Muscle of back (tissue), 13 donors: ENCODE measurements at places on chromosomes 2 and 18. TPM values are rescaled to one million over a fixed set of nuclear protein-coding genes. Genes with fewer than 3 reads are reported as not detected.

GRCh38 chr2:54471221-54471711 lies 15.1 kb downstream of the SPTBN1 start:
- DNase-seq: peak; percentile 93

The DLX1 gene
- polyA plus RNA-seq: 2.5 TPM

DNA sequence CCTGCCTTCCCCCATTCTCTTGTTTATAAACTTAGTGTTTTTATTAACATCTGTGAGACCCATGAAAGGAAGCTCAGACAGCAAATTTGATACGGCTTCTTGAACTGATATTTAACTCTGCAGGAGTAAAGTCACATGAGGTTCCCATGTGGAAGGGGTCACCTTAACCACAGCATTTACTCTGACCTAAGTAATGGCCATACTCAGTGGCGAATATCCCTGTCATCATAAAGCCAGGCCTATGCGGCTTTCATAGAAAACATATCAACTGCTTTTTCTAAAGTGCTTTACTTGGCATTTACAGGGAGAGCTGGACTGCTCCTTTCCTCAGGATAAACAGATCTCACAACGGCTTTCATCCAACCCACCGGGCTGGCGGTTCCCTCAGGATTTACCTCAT lies 9.0 kb downstream of the REG1A start:
- DNase-seq: no peak

DNA sequence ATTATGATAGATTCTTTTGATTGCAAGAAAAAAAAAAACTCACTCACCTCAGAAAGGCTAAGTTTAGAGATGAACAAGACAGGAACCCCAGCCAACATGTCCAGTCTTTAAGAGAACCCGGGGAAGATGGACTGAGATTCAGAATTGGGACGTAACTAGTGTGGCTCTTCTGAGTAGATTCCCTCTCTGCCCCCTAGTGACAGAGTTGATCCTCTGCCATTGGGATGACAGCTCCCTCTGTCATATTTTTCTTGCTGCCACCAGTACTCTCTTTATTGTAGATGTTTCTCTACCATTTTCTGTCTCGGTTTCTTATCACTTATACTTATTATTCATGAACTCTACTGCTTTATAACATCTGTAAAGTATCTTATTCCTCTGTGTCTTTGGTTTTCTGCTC lies 77.7 kb downstream of the GULP1 start:
- DNase-seq: no peak

DNA sequence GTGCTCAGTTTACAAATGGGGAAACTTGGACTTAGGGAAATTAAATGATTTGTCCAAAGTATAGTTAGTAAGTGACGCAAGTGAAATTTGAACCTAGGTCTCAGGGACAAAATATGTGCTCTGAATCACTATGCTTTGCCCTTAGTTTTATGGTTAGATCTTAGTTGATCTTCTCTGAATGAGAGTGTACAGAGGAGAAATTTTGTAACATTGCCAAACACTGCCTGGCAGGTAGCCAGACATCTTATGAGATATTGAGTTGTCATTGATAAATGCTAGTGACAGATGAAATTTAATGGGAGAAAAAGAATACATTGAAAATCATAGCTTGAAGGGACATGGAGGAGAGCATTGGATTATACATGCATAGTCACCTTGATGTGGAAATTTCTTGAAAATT lies 91.4 kb downstream of the GALNT1 start:
- no peak for DNase-seq

The RUFY4 gene
- polyA plus RNA-seq: not detected

GRCh38 chr2:161170958-161171932 lies 11.0 kb downstream of the TANK start:
- no peak for DNase-seq

DNA sequence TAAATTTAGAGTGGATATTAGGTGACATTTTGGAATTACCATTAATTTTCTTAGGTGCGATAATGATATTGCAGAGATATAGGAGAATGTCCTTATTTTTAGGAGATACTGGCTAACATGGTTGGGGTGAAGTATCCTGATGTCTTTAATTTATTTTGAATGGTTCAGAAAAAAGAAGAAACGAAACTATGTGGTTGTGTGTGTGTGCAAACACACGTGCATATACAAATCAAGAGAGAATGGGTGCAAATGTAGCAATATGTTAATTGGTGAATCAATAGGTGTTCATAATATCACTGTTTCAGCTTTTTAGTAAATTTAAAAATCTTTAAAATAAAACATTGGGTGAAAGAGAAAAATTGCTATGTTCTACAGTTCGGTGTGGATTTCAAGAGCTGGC lies 140.9 kb downstream of the DIS3L2 start:
- no peak for DNase-seq

GRCh38 chr18:11981192-11981542 lies at the start of gene IMPA2:
Gene IMPA2, plus strand, starts transcription at chr18:11981507. Its CDS starts 163 bp downstream, at chr18:11981670.
- DNase-seq: no peak

- DNase-seq: no peak
These were observed 23.9 kb downstream of the PMAIP1 start for GRCh38 chr18:59923539-59924196.

- DNase-seq: no peak
These were observed 83.0 kb downstream of the NEB start for GRCh38 chr2:151651274-151651673.

DNA sequence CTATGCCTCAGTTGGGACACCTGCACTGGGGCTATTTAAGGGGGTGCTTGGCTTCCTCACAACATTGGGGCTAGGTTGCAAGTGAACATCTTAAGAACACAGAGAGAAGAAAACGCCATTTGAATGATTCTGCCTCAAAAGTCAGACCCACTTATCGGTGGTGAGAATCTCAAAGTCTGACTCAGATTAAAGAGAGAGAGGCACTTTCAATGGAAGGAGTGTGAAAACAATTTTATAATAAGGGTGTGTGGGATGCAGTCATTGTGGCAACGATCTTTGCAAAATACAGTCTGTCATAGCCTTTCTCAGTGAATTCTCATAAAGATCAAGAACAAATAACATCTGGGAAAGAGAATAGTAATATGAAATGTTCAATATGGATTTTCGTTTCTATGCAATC lies 41.8 kb downstream of the CCDC102B start:
- DNase-seq: no peak

- no peak for DNase-seq
These were observed 187.8 kb upstream of the ALPP start for GRCh38 chr2:232190796-232191195.

- DNase-seq: no peak
These were observed 27.0 kb downstream of the DNMT3A start for GRCh38 chr2:25314514-25315315.

- DNase-seq: no peak
These were observed 117.9 kb downstream of the NRP2 start for GRCh38 chr2:205800224-205800623.

DNA sequence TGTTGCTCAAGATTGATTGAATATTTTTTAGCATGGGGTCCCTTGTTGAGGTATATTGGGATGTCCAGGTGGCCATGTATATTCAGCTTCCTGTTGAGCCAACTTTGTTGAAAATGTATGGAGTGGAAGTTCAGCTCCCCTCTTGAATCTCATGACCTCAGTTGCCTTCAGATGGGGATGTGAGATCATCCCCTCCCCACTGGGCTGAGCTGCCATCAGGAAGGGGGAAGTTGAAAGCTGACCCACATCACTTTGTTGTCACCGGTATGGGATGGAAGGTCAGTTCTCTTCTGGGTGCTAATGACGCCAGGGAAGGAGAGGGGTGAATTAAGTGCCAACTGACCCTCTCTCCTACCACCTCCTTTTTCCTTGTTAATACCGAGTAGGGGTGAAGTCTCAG lies 33.9 kb downstream of the ACOXL start:
- no peak for DNase-seq

- no peak for DNase-seq
These were observed 130.6 kb downstream of the TWIST2 start for GRCh38 chr2:238978497-238978896.

GRCh38 chr2:229265727-229266126 lies 5.4 kb downstream of the PID1 start:
- DNase-seq: no peak

The MRO gene
- polyA plus RNA-seq: 0.50 TPM

DNA sequence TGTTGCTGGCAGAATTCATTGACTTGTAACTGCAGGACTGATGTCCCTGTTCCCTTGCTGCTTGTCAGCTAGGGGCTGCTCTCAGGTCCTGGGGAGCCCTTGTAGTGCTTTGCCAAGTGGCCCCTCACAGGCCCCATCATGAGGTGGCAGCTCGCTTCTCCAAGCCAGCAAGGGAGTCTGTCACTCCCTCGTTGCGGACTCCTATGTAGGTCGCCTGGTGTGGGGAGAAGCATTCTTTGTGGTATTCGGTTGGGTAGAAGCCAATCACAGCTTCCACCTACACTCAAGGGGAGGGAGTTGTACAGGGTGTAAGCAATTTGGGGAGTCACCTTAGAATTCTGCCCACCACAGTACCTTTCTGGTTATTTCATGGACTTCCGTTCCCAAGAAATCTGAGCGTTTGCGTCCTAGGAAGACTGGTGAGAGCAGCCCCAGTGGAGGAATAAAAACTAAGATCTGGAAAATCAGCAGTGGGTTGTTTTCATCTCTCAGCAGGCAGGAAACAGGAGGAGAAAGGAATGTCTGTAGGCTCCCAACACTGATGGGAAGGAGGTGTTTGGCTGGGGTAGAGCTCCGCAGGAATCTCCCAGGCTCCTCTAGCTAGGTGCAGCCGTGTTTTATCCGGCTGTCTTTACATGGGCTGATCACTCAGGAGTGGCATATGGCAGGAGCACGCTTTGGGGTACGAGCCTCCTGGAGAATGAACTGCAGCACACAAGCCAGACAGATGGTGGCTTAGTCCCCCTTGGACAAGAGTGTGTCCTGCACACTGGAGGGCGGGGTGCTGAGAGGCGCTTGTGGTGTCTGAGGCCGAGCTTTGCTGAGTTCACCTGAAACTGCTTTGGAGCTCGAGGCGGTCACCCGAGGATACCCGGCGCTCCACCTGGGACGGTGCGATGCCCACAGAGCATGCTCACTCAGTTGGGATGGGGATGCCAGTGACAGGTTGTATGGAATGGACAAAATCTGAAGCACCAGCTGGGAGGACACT lies 58.3 kb downstream of the LDLRAD4 start:
- DNase-seq: no peak

The EMILIN1 gene
- 45.1 TPM for polyA plus RNA-seq

The ZNF396 gene
- 0.81 TPM for polyA plus RNA-seq

The DCDC2C gene
- 0.59 TPM for polyA plus RNA-seq

The VWC2L gene
- not detected for polyA plus RNA-seq

The RAX gene
- not detected for polyA plus RNA-seq

GRCh38 chr2:237915576-237915975 lies 51.2 kb upstream of the UBE2F start:
- DNase-seq: no peak

The LBH gene
- 23.7 TPM for polyA plus RNA-seq

DNA sequence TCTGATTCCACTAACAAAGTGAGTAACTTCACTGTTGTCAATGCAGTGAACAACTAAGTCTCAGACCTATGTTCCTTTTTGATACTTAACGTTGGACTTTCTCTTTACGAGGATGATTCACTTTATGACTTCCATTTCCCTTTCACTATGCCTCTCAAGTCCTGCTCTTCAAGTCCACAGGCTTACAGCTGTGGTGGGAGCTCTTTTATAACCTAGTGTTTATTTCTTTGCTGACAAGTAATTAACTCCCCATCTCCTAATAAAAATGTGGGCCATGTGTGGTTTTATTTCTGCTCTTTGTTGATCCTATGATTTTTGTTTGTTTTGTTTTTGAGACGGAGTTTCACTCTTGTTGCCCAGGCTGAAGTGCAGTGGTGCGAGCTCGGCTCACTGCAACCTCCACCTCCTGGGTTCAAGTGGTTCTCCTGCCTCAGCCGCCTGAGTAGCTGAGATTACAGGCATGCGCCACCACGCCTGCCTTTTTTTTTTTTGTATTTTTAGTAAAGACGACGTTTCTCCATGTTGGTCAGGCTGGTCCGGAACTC lies 142.1 kb downstream of the USP34 start:
- no peak for DNase-seq

DNA sequence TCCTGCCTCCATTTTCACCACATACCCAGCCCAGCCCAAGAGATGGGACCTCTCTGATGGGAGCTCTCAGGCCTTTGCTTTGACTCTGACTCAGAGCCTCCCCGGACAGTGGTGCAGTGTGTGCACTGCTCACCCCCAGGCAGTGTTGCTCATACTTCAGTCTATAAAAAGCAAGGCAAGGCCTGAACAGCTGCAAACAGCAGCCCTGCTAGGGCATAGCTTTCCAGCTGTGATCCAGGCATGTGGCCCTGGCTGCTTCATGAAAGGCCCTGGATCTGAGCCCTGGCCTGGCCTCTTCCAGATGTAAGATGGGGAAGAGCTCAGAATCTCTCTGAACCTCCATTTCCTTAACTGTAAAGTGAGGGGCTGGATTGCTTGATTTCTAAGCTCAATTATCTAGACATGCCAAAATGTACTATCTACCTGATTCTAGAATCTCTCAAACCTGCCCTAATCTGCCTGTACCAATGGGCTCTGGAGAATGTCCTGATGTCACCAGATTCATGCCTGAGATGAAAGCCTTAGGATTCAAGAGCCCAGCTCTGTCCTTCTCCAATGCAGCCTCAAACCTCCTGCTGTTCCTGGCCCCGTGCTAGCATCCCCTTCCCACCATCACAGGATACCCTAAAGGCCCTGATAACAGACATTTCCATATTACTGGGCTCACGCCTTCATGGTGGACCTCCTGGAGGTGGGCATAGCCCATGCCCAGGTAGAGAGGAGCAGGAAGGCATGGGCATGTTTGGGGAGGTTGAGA lies 206.9 kb downstream of the ARL4C start:
- peak; percentile 42 for DNase-seq

DNA sequence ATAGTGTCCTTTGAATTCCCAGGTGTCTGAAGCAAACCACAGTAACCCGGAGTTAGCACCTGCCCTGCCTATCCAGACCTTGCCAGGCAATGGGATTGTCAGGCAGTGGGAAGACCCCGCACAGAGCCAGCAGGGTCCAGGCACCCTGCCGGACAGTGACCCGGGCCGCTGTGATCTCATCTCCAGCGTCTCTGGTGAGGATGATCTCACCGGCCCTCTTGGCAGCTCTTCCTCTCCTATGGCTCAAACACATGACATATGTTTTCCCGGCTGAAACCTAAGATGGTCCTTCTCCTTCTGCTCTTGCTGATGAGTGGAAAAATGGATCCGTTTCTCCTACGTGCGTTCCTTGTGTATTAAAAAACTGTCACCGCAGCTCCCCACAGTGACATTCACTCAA lies 75.1 kb downstream of the ACOXL start:
- peak; percentile 94 for DNase-seq

The SEMA4C gene
- polyA plus RNA-seq: 34.0 TPM

- DNase-seq: no peak
These were observed 34.6 kb downstream of the ODC1 start for GRCh38 chr2:10413503-10413902.

DNA sequence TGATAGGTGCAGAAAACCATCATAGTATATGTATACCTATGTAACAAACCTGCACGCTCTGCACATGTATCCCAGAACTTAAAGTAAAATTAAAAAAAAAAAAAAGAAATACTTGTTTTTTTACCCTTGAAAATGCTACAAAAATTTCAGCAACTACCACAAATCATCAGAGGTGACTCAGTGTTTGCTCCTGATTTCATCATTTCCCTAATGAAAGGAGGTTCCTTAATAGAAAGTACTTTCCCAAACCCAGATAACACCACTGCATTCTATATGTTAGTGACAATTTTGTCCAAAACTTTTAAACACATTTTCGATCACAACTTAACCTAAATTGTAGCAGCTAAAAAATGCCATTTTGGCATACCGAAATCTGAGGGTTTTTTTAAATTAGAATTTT lies 163.3 kb downstream of the SLC39A10 start:
- DNase-seq: no peak

- DNase-seq: no peak
These were observed 4.0 kb downstream of the KIF1A start for GRCh38 chr2:240815761-240816583.
